KG1 (cell line): ENCODE measurements at places on chromosomes 16 and 17.

GRCh38 chr17:31497994-31498826 is 106.7 kb downstream of the RAB11FIP4 start:
- DNase-seq, result no peak

- DNase-seq, result no peak
Measured at GRCh38 chr17:27776882-27777624, 23.3 kb downstream of the NOS2 start.

- DNase-seq, result no peak
Measured at GRCh38 chr17:77644181-77645071, 314.1 kb upstream of the TNRC6C start.

GRCh38 chr17:7056386-7056785 is 12.5 kb upstream of the SLC16A11 start:
- no peak for DNase-seq

- no peak for DNase-seq
Measured at GRCh38 chr17:77354670-77355455, 214.1 kb downstream of the SEC14L1 start.

GRCh38 chr17:2749058-2749783 is at the start of gene CCDC92B:
Gene CCDC92B (minus strand): TSS chr17:2749652. CDS start chr17:2735145, 14,507 bp downstream.
- no peak for DNase-seq

DNA sequence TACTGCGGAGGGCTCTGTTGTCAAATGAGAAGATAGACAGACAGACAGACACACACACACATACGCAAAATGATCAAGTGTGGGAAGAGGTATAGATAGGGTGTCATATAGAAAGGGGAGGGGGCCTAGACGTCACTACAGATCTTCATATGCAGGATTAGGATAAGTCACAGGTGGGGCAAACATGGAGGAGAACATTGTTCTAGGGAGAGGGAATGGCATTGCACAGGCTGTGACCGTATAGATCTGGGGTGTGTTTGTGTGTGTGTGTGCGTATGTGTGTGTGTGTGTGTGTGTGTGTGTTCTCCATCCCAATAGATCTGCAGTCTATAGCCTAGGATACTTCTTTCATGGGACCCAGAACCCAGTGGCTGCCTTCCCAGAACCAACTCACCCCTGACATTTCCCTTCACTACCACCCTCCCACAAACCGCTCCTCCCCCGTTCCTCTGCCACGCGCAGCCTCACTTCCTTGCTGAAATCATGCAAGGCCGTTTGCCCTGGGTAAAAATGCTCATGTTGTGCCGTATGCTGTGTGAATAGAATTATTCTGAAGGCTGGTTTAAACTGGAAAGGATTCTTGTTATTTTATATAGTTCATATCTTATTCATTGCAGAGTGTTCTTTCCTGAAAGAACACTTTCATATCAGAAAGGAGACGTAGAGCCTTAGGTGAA is 50.5 kb upstream of the CCL1 start:
- no peak for DNase-seq

- no peak for DNase-seq
Measured at GRCh38 chr16:12271006-12271405, 294.5 kb downstream of the SNX29 start.

DNA sequence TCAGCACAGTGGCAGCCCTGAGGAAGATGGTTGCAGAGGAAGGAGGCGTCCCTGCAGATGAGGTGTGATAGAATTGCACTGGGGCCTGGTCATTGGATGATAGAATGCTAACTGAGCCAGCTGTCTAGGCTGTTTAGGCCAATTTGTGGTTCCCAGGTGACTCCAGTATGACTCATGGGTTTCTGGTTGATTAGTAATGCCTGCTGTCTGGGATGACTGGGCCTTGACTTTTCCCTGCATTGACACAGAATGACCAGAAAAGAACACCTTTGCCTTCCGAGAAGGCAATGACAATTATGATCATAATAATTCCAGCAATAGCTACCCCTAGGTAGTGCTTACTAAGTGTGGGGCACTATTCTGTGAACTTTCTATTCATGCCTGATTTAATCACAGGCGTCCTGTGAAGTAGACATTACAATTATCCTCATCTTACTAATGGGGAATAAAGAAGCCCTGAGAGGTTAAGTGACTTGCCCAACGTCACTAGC is 31.5 kb downstream of the USP43 start:
- no peak for DNase-seq

- no peak for DNase-seq
Measured at GRCh38 chr16:81096715-81097208, 567 bp upstream of the GCSH start.

DNA sequence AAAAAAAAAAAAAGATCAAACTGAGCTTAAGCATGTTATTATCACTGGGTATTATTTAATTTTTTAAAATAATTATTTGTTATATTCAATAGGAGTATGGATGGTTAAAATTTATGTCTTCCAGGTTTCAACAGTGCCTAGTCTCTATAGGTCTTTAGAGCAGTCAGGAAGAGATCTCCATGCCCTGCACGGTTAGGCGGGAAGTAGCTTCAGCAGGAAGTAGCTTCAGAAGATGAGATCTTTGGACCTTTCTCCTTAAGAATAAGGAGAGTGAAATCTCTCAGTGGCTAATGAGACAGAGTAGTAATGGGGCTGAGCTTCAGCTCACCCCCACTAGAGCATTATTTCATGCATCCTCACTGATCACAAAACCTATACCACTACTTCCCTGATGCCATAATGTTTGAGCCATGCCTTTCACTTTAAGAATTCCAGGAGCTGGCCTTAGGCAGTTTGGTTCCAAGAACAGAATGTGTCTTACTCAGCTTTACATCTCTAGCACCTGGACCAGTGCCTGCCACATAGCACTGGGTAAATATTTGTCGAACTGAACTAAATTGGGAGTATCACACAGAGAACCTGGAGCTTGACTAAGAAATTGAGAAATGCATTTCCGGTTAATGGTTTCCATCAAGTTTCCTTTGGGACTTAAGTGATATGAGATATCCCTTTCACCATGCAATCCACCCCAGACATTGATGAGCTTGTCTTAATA is 43.5 kb downstream of the SCPEP1 start:
- no peak for DNase-seq

GRCh38 chr17:40027614-40028012 is 12.4 kb downstream of the CSF3 start:
- no peak for DNase-seq

GRCh38 chr16:13866073-13866472 is 53.9 kb upstream of the ERCC4 start:
- peak; percentile 3 for DNase-seq

DNA sequence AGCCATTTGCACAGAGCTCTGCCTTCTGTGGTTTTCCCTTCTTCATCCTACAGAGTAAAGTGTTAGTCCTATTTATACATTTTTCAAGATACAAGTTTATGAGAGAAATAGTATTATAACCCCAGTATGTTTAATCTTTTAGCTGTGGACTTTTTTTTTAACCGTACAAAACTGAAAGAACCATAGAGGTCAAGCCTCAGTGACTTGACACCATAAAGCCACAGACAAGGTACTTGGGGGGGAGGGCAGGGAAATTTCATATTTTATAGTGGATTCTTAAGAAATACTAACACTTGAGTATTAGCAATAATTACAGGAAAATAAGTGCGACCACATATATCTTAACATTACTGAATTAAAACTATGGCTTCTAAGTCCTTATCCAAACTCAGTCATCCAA is 17.0 kb upstream of the RAB11FIP4 start:
- no peak for DNase-seq

DNA sequence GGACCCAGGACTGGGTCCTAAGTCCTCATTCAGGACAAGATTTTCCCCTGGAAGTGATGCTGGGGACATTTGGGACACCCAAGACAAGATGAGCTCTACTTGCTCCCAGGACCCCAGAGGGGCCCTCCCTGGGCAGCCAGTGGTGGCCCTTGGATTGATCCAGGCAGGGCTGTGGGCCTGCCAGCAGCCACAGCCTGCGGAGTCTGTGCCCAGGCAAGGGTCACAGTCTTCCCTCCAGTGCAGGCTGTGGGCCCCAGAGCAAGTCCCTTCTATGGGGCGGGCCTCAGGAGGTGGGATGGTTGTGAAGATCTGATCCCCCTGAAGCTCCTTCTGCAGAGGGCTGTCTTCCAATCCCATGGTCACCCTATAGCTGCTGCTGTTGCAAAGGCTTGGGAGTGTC is 12.6 kb downstream of the CA7 start:
- no peak for DNase-seq

DNA sequence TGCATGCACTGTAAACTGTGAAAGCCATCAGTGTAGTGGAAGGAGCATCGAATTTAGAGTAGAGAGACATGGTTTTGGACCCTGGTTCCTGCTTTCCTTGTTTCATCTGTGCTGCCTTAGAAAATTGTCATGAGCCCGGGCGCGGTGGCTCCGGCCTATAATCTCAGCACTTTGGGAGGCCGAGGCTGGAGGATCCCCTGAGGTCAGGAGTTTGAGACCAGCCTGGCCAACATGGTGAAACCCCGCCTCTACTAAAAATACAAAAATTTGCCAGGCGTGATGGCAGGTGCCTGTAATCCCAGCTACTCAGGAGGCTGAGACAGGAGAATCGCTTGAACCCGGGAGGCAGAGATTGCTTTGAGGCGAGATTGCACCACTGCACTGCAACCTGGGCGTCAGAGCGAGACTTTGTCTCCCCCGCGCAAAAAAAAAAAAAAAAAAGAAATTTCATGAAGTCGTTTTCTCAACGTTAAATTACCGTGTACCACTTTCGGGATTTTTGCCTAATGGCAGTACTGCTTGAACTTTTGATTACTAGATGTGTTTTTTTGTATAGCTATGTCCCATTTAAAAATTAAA is 912 bp downstream of the COQ7 start:
- no peak for DNase-seq

DNA sequence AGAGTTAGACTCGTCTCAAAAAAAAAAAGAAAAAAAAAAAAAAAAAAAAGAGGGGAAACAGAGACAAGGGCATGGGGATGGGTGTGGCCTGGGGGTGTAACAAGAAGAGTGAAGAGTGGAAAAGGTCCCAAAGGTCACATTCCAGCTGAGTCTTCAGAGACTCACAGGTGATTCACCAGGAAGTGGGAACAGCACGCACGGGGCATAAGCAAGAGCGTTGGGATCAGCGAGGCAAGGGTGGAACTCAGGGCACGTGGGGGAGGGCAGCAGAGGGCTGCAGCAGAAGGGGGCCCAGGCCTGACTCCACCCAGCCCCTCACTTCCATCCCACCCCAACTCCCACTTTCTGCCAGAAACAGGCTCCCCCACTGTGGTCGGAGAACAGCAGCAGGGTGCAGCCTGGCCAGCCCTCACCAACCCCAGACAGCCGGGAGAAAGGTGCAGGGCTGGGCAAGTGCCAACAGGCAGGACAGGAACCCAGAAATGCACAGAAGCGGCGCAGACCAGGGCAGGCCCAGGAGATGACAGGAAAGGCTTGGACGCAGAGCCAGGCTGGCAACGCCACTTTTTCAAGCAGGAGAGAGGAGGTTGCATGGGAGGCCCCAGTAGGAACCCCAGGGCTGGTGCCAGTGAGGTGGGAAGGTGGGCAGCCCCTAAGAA is 3.3 kb downstream of the MEAK7 start:
- no peak for DNase-seq

DNA sequence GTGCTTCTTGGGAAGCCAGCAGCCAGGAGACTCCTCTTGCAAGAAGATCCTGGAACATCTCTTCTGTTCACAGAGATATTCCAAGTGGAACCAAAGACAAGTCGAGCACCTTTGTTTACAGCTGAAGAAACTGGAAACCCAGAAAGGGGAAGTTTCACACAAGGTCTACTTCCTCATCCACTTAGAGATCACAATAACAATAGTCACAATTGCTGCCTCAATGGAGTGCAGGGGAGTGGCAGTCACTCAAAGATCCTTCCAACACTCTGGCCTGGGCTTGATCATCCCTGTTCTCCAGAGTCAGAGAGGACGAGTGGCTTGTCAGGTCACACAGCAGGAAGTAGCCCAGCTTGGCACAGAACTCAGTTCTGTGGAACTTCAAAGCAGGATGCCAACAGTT is 46.9 kb upstream of the SIAH1 start:
- DNase-seq, result peak; percentile 37

DNA sequence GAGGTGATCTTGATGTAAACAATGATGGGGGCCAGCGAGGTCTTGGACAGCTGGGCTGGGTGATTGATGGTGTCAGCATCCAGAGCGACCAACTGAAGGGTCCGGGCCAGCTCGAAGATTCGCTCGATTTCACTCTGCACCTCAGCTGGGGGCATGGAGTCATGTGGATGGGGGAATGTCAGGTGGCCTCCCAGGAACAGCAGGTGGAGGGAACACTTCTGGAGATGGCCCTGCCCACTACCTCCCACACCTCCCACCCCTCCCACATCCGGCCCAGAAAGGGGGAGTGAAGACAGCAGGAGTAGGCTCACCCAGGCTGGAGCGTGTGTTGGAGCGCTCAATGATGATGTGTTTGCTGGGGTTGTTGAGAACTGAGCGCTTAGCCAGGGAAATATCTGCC is 13.7 kb downstream of the CACNB1 start:
- no peak for DNase-seq

- DNase-seq, result no peak
Measured at GRCh38 chr17:4607773-4608187, 23.5 kb downstream of the SMTNL2 start.

DNA sequence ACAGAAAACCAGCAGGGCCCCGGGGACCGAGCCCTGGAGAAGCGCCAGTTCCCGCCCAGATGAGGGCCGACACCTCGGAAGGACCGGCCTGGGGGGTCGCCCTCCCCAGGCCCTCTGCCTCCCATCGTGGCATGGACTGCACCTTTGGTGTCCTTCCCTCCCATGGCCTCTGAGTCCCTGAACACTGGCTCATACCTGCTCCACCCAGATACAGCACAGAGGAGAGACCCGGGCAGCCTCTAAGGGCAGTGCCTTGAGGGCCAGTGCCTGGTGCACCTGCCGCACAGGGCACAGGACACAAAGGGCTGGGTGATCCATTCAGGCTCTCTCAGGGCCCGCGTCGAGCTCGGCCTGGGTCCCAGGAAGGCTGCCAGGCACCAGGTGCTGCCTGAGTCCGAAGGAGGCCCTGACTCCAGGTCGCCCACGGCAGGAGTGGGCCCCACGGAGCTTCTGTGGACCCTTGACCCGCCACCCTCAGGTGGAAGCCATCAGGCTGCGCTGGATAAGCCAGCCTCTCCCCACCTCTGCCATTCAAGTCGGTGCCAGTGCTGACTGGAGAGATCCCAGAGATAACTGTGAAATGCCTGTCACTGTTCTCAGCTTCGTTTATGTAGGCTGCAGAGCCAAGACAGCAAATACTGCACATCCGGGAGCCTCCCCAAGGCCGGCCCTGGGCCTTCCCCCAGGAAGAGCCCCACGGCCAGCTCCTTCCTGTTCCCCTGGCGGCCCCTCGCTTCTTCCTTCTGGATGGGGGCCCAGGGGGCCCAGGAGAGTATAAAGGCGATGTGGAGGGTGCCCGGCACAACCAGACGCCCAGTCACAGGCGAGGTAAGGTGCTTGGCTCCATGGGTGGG is at the start of gene ZG16B:
ZG16B (plus strand) TSS at position 803 of the 854 bp plus-strand sequence. CDS start 139 bp downstream, outside the sequence.
- no peak for DNase-seq

DNA sequence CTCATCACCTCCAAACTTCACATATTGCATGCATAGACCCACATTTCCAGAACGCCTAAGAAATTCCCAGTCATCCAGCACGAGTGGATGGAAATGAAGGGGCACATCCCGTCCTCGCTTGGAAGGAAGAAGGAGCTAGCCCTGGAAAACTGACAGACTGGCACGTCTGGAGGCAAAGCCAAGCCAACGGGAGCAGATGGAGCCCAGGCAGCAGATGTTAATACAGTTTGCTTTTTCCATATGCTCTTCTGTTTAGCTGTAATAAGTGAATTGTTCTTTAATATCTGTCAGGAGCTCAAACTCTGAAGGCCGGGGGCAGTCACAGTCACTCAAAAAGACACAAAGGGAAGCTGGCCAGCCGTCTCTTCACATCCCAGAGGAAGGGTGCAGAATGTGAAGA is 187.7 kb downstream of the XYLT1 start:
- DNase-seq, result no peak
